ENCODE measurements at places on chromosomes 1 and 21. TPM values are rescaled to one million over a fixed set of nuclear protein-coding genes. Genes with fewer than 3 reads are reported as not detected.

Gene GJB3
- not detected for total RNA-seq

Gene FAM78B
- 4.8 TPM for total RNA-seq

Gene SLAMF9
- 8.2 TPM for total RNA-seq

Gene VWA5B1
- not detected for total RNA-seq

Gene CADM3
- 12.3 TPM for total RNA-seq

Gene CHRM3
- 0.73 TPM for total RNA-seq

Gene GUCA2B
- total RNA-seq: not detected

Gene DPM3
- total RNA-seq: 72.3 TPM

Gene CLCA4
- not detected for total RNA-seq

Gene C1orf87
- total RNA-seq: not detected

Gene CD1D
- 0.15 TPM for total RNA-seq

Gene AVPR1B
- not detected for total RNA-seq

Gene DNAJC28
- total RNA-seq: 1.00 TPM

Gene SMIM12
- 34.3 TPM for total RNA-seq

Gene HSPG2
- total RNA-seq: 87.6 TPM

Gene DCST1
- total RNA-seq: not detected

Gene HNRNPU
- 253 TPM for total RNA-seq

Gene ST6GALNAC3
- 58.5 TPM for total RNA-seq

Gene TDRKH
- 2.2 TPM for total RNA-seq

Gene FCGR1A
- total RNA-seq: not detected

Gene TSPEAR
- total RNA-seq: not detected

Gene OR14C36
- total RNA-seq: 0.34 TPM

Gene HCRTR1
- not detected for total RNA-seq

Gene KCNH1
- 17.3 TPM for total RNA-seq

Gene UMODL1
- total RNA-seq: not detected

Gene LHX8
- total RNA-seq: not detected

Gene TIE1
- total RNA-seq: not detected

Gene SLAMF1
- not detected for total RNA-seq

Gene LYPD8
- 0.33 TPM for total RNA-seq

Gene TCEA3
- total RNA-seq: 1.00 TPM

Gene FCRL6
- total RNA-seq: not detected

Gene LRRC3
- total RNA-seq: 3.1 TPM

Gene GBP6
- total RNA-seq: not detected

Gene ACTN2
- 0.33 TPM for total RNA-seq

Gene CLEC20A
- total RNA-seq: not detected

Gene FNDC7
- total RNA-seq: 0.62 TPM

Gene FOXO6
- 0.34 TPM for total RNA-seq

Gene ADCY10
- 0.15 TPM for total RNA-seq

Gene SPATA46
- not detected for total RNA-seq

Gene TCHH
- total RNA-seq: not detected

Gene SDHB
- total RNA-seq: 242 TPM

Gene KCNK2
- total RNA-seq: 14.1 TPM

Gene NFASC
- total RNA-seq: 1.00 TPM

Gene DMRTA2
- total RNA-seq: not detected

Gene SHISA4
- total RNA-seq: 27.3 TPM

Gene GNG4
- total RNA-seq: not detected

Gene OVAAL
- total RNA-seq: not detected

Gene HSD11B1
- total RNA-seq: not detected

Gene MARK1
- 5.3 TPM for total RNA-seq

Gene LIN28A
- not detected for total RNA-seq

Gene COL8A2
- 0.15 TPM for total RNA-seq

Gene PTPRF
- 3.7 TPM for total RNA-seq

Gene FAM3B
- not detected for total RNA-seq

Gene BTG2
- 3.3 TPM for total RNA-seq

Gene CCDC181
- total RNA-seq: 0.36 TPM
